Breast epithelium (tissue), 4 donors: ENCODE measurements at places on chromosomes 12 and 14.
A peak's percentile ranks its signal among the peaks of the same experiment; 100 is the strongest.

- H3K27ac ChIP-seq = no peak overlapping the region
- no peaks in the 10 kb centered on the region for H3K36me3 ChIP-seq
- H3K27me3 ChIP-seq = peaks cover 16% of the 10 kb centered on the region
- no peak overlapping the region for H3K4me3 ChIP-seq
- no peaks in the 10 kb centered on the region for H3K4me1 ChIP-seq
Measured at GRCh38 chr12:49847161-49847560, 4.3 kb upstream of the BCDIN3D start.

GRCh38 chr12:78115889-78116288 is 285.2 kb downstream of the NAV3 start:
- no peak overlapping the region for H3K27ac ChIP-seq
- no peaks in the 10 kb centered on the region for H3K27me3 ChIP-seq
- H3K4me3 ChIP-seq = no peak overlapping the region
- no peak for DNase-seq

DNA sequence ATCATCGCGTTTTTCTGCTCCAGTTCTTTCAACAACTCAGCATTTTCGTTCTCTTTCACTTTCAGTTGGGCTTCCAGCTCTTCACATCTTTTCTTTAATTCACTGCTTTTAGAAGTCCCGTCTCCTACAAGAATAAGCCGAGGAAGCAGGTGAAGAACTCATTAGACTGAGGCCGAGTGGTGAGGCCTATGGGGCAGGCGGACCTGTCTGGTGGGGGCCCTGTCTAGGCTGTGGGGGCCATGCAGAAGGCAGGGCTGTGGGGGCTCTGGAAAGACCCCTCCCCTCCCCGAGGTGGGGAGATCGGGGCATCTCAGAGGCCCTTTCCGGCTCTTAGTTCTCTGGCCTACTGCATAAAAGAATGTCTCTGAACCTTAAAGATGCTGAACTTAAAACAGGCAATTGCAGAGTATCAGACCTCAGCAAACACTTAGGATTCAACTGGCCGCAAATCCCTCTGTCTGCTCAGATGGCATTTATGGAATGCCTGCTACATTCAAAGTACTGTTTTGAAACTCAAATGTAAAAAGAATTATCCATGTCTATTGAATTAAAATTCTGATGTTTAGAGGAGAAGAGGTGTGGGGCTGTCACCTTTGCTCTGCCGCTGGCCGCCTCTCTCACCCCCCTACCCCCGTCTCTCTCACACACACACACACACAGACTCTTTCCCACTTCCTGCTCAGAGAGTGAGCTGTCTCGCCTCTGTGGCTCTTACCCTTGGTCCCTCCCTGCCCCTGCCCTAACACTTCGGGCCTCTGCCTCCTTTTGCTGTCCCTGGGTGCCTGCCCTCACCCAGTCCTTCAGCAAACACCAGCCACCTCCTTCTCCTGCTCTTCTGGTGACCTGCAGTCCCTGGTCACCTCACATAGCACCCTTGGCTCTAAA is 34.7 kb downstream of the CCDC92 start:
- no peaks in the 10 kb centered on the region for H3K27me3 ChIP-seq
- H3K4me3 ChIP-seq = no peak overlapping the region
- H3K27ac ChIP-seq = no peak overlapping the region

GRCh38 chr12:18850752-18851151 is 112.8 kb downstream of the CAPZA3 start:
- no peak overlapping the region for H3K4me3 ChIP-seq
- DNase-seq = no peak
- no peaks in the 10 kb centered on the region for H3K36me3 ChIP-seq
- H3K27me3 ChIP-seq = no peaks in the 10 kb centered on the region
- no peak overlapping the region for H3K27ac ChIP-seq
- H3K4me1 ChIP-seq = no peaks in the 10 kb centered on the region

DNA sequence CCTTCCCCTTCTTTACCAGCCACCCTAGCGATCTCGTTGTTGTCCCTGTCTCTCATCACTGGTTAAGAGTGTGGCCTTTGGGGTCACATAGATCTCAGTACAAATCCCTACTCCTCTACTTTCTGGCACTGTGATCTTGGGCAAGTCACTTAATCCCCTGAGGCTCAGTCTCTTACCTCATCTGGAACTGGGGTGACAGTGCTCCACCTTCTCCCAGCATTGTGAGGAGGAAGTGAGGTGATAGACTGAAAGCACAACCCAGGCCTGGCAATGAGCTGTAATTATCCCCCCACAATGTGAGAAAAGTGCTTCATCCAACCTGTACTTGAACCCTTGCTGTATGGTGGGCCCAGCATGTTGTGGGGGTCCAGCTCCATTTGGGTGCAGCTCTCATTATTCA is 48.0 kb downstream of the IRAK3 start:
- no peaks in the 10 kb centered on the region for H3K36me3 ChIP-seq
- H3K27me3 ChIP-seq = no peaks in the 10 kb centered on the region
- no peak for DNase-seq
- no peak overlapping the region for H3K4me3 ChIP-seq

DNA sequence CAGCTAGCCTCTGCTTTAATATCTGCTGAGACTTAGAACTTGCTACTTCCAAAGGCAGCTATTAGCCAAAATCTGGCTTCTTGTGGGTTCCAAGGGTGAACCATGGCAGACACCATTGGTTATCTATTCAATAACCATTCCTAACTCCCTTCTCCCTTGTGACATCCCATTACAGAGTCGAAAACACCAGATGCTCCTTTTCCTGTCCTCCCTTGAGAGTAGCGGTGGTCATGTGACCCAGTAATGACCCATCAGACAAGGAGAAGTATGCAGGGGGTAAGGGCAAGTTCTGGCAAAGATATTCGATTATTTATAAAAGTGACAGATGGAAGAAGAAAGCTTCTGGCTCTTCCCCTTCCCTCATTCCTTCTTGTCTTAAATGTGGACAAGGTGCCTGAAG is 20.1 kb downstream of the TGFB3 start:
- H3K27ac ChIP-seq = no peak overlapping the region
- H3K36me3 ChIP-seq = peaks cover 8% of the 10 kb centered on the region
- H3K27me3 ChIP-seq = no peaks in the 10 kb centered on the region
- H3K4me3 ChIP-seq = no peak overlapping the region
- DNase-seq = no peak

- no peaks in the 10 kb centered on the region for H3K27me3 ChIP-seq
- no peak overlapping the region for H3K27ac ChIP-seq
- no peaks in the 10 kb centered on the region for H3K36me3 ChIP-seq
- DNase-seq = no peak
- H3K4me1 ChIP-seq = no peaks in the 10 kb centered on the region
- no peak overlapping the region for H3K4me3 ChIP-seq
Measured at GRCh38 chr14:44567997-44568396, 60.9 kb upstream of the FSCB start.

DNA sequence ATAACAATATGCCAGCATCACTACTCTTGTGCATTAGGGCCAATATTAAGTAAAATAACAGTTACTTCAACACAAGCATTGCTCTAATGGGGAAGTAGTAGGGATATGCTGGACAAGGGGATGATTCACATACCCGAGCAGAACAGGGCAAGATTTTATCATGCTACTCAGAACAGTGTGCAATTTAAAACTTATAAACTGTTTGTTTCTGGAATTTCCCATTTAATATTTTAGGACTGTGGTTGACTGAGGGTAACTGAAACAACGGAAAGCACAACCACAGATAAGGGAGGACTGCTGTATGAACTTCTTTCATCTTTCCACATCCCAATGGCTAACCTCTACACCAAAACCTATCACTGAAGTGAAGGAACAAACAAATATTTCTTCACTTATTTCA is 36.8 kb downstream of the SARNP start:
- no peak overlapping the region for H3K4me3 ChIP-seq
- DNase-seq = no peak
- H3K4me1 ChIP-seq = no peaks in the 10 kb centered on the region
- H3K27me3 ChIP-seq = no peaks in the 10 kb centered on the region
- no peak overlapping the region for H3K27ac ChIP-seq

DNA sequence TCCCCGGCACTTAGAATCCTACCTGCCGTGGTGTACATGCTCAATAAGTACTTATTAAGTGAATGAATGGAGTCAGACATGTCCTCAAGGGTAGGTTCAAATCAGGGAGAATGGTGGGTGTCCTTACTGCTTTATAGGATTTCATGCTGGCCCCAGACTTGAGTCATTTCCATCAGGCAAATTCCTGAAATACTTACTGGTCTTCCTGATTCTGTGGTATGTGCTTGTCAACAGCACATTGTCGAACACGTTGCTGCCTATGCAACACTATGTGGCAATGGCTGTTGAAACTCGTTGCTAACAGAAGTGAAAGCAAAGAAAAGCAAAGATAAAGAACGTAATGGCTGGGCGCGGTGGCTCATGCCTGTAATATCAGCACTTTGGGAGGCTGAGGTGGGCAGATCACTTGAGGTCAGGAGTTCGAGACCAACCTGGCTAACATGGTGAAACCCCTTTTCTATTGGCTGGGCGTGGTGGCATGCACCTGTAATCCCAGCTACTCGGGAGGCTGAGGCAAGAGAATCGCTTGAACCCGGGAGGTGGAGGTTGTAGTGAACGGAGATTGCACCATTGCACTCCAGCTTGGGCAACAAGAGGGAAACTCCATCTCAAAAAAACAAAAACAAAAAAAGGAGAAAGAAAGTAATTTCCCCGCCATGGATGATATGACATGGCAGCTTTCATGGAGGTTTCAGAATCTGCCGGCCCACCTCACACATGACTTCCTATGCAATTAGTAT is 214.9 kb downstream of the ZFP36L1 start:
- H3K4me1 ChIP-seq = peaks cover 12% of the 10 kb centered on the region
- H3K27me3 ChIP-seq = no peaks in the 10 kb centered on the region

- no peaks in the 10 kb centered on the region for H3K4me1 ChIP-seq
- H3K27me3 ChIP-seq = no peaks in the 10 kb centered on the region
- no peak overlapping the region for H3K27ac ChIP-seq
- H3K36me3 ChIP-seq = no peaks in the 10 kb centered on the region
Measured at GRCh38 chr12:131766382-131767107, 55.7 kb downstream of the SFSWAP start.

DNA sequence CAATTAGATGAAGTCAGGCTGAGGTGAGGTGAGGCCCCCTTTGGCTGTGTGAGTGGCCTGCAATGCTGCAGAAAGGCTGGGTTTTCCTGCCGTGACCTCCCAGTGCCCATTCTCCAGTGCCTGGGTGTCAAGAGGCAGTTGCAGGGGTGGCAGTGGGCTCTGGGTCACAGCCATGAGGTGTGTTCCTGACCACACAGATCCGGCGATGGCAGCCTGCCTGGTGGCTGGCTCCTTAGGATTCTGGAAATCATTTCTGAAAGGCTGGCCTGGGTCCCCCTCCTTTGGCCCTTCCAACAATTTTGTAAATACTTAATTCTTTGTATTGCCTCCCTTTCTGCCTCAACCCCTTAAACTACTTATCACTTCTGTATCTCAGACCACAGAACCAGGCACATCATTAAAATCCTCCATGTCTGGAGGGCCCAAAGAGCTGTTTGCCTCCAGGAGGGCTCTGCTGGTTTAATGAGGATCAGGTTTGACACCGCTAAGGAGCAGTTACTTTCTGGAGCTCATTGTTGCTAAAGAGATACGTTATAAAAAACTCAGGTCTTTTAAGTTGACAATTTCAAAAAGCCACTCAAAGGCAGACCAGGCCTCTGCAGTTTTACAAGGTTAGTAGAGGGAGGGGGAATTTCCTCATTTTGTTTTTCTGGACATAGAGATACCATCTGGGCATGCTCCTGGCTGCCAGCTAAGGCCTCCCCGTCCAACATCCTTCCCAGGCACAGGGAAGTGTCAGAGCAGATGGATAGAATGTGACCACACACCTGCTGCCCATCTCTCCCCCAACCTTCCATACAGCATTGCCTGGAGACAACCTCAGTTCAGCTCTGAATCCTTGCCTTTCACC is 204.4 kb downstream of the FOXN3 start:
- no peak overlapping the region for H3K4me3 ChIP-seq
- H3K27me3 ChIP-seq = no peaks in the 10 kb centered on the region
- no peak for DNase-seq
- no peak overlapping the region for H3K27ac ChIP-seq
- no peaks in the 10 kb centered on the region for H3K36me3 ChIP-seq

DNA sequence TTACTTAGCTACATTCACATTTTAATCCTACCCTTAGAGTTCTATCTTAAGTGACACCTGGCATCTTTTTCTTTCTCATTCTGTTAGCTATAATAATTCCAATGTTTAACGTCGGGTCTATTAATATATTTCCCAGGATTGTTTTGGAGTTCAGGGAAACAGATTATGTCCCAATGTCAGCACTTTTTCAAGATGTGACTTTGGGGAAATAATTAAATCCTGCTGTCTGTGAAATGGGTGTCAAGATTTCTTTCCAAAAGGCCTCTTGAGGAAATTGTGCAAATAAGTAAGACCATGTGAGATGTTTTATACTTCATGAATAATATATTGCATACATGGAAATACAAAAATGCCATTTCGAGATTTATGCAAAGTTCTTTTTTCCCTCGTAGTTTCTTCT is 887.6 kb upstream of the SEL1L start:
- H3K4me1 ChIP-seq = no peaks in the 10 kb centered on the region
- no peaks in the 10 kb centered on the region for H3K36me3 ChIP-seq
- no peak for DNase-seq
- H3K27ac ChIP-seq = no peak overlapping the region
- no peak overlapping the region for H3K4me3 ChIP-seq

GRCh38 chr12:58668871-58669270 is 251.4 kb downstream of the LRIG3 start:
- H3K27ac ChIP-seq = no peak overlapping the region
- no peaks in the 10 kb centered on the region for H3K4me1 ChIP-seq
- no peak overlapping the region for H3K4me3 ChIP-seq
- no peaks in the 10 kb centered on the region for H3K27me3 ChIP-seq
- H3K36me3 ChIP-seq = no peaks in the 10 kb centered on the region

GRCh38 chr12:11777451-11777850 is 128.0 kb downstream of the ETV6 start:
- no peak for DNase-seq
- H3K36me3 ChIP-seq = no peaks in the 10 kb centered on the region
- no peak overlapping the region for H3K4me3 ChIP-seq
- no peaks in the 10 kb centered on the region for H3K4me1 ChIP-seq

GRCh38 chr12:93094988-93095737 is 166.1 kb upstream of the EEA1 start:
- no peaks in the 10 kb centered on the region for H3K27me3 ChIP-seq
- H3K27ac ChIP-seq = no peak overlapping the region
- H3K4me1 ChIP-seq = no peaks in the 10 kb centered on the region
- no peak overlapping the region for H3K4me3 ChIP-seq
- no peaks in the 10 kb centered on the region for H3K36me3 ChIP-seq

GRCh38 chr12:57242691-57243454 is 8.1 kb downstream of the STAC3 start:
- peak overlapping the region; percentile 67 for H3K4me3 ChIP-seq
- H3K36me3 ChIP-seq = no peaks in the 10 kb centered on the region
- peaks cover 3% of the 10 kb centered on the region for H3K27me3 ChIP-seq
- peak overlapping the region; percentile 32 for H3K27ac ChIP-seq

DNA sequence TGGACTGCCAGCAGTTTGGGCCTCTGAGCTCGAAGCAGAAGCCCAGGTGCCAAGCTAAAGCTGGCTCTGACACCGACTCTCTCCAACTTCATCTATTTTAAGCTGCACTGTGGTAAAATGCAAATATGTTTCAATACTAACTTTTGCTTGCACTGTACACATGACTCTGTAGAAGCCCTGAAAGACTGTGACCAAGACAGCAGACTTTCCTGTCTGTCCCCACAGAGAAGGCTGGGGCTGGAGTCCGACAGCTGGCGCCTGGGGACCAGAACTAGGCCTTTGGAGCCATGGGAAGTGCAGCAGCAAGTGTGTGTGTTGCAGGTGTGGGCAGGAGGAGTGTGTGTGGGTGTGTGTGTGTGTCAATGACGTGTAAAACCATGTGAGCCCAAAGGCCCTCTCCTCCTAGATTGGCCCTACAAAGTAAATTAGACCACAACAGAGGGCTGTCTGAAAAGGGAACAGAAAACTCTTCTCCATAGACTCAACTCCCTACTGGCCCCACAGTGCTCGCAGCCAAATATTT is 16.4 kb upstream of the RAB35 start:
- no peaks in the 10 kb centered on the region for H3K27me3 ChIP-seq
- no peak overlapping the region for H3K27ac ChIP-seq
- no peak overlapping the region for H3K4me3 ChIP-seq
- peaks cover 25% of the 10 kb centered on the region for H3K36me3 ChIP-seq
